ENCODE measurements at places on chromosomes 13 and 19.
A peak's percentile ranks its signal among the peaks of the same experiment; 100 is the strongest.

GRCh38 chr13:25111585-25111956 is 15.6 kb downstream of the PABPC3 start:
- DNase-seq: no peak

GRCh38 chr13:75016225-75016624 is 465.7 kb downstream of the TBC1D4 start:
- DNase-seq: no peak

- no peak for DNase-seq
These were observed 114.2 kb upstream of the RXFP2 start for GRCh38 chr13:31625115-31625514.

DNA sequence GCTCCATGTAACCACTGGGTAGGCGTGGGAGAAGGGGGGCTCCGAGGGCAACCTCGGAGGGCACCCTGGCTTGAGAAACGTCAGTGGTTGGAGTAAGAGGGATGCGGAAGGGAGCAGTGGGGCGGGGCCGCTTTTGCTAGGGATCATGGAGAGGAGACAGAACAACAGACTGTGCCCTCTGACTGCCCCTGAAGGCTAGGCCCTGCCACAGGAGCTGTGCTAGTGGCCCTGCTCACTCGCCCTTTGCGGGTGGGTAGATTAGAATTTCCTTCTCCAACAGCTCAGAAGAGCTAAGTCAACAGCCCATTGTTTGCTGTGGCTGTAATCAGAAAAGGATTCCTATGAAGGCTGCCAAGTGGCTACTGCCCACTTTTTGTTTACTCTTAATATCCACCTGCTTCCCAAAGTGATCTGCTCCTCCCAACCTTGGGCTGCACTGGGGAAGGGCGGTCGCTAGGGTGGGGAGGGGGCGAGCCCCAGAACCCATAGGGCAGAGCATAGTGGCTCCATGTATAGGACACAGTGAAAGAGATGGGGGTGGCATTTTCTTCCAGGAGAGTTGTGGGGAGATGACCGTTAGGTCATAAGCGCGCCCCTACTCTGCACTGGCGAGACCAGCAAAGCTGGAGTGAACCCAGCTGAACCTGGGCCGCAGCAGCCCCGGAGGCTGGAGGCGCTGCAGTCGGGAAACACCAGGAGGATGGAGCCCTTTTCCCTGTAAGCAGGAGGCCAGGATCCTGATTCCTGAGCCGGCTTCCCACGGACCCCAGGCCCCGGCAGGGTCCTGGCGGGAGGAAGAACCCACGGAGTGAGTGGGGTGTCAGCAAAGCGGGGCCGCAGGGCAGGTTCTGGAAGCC is 1.9 kb upstream of the C1QTNF9 start:
- no peak for DNase-seq

GRCh38 chr13:113393563-113394338 is 29.8 kb upstream of the GRTP1 start:
- DNase-seq: peak; percentile 83

GRCh38 chr19:49676136-49676783 is 811 bp upstream of the PRMT1 start:
- peak; percentile 86 for DNase-seq

DNA sequence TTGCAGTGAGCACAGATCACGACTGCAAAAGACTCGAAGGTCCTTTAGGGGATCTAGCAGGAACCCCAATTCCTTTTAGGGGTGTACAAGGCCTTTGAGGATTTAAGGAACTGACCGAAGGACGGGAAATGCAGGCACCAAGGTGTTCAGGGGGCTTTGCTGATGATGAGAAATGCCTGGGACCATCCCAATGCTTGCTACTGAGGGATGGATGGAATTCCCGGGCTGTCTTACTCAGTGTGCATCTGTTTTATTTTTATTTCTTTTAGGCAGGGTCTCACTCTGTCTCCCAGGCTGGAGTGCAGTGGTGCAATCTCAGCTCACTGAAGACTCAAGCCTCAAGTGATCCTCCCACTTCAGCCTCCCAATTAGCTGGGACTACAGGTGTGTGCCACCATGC is 11.3 kb downstream of the PRR22 start:
- no peak for DNase-seq

DNA sequence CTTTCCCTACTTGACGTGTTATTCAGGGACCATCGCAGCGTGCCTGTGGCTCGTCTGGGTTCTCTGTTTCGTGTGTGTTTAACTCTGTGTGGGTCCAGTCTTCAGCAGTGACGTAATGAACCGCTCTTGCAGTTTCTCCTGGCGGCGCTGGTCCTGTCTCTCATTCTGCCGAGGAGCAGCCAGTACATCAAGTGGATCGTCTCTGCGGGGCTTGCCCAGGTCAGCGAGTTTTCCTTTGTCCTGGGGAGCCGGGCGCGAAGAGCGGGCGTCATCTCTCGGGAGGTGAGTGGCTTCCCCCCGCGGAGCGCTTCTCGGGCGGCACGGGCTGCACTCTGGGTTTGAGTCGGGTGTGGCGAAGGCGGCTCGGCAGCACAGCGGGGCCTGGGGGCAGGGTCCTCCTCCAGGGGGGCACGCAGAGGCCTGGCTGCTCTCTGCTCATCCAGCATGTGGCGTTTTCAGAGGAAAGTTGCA is 36.3 kb upstream of the TFDP1 start:
- DNase-seq: no peak

- no peak for DNase-seq
These were observed 23.1 kb upstream of the COG3 start for GRCh38 chr13:45441633-45442032.

Measured in left ventricle myocardium inferior (tissue), 1 donor.